Left renal cortex interstitium (tissue), 4 donors: ENCODE measurements at places on chromosomes 5 and 9.
A peak's percentile ranks its signal among the peaks of the same experiment; 100 is the strongest.

GRCh38 chr9:135941288-135941995 lies 19.7 kb downstream of the UBAC1 start:
- DNase-seq = no peak

GRCh38 chr5:143186623-143187022 lies 216.9 kb downstream of the NR3C1 start:
- DNase-seq = no peak

- no peak for DNase-seq
Measured at GRCh38 chr9:981491-981898, 5.0 kb downstream of the DMRT3 start.

DNA sequence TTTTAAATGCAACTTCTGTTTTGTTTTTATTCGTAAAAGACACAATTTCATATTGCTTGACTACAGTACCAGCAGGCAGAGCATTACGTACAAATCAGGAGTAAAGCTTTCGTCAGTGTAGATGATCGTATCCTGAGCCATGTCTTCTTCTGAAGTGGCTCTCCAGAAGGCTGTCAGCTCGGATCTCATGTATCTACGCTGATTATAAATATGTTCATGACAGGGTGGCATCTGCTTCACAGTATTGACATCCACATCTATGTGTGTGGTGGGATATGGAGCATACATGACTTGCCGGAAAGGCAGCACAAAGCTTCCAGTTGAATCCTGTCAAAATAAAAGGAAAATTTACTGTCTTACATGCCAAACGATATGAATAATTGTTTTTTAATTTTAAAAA lies 16.8 kb downstream of the C9orf72 start:
- DNase-seq = no peak

DNA sequence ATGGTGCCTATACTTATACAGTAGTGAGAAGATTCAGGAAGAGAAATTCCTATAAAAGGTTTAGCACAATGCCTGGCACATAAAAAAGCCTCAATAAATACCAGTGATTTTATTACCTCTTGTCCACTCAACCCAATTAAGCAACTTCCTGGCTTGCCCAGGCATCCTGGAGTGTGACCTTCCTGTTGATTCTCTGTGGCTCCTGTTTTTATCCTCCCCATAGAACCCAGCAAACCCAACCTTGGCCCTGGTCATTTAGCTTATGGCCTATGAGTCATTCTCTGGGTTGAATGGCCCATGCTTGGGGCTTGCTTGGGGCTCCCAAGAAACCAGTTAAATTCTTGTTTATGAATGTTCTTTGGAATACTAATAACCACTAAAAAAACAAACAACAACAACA lies 21.4 kb upstream of the SPARC start:
- DNase-seq = no peak

- no peak for DNase-seq
Measured at GRCh38 chr9:81374459-81375186, 314.7 kb downstream of the TLE1 start.

DNA sequence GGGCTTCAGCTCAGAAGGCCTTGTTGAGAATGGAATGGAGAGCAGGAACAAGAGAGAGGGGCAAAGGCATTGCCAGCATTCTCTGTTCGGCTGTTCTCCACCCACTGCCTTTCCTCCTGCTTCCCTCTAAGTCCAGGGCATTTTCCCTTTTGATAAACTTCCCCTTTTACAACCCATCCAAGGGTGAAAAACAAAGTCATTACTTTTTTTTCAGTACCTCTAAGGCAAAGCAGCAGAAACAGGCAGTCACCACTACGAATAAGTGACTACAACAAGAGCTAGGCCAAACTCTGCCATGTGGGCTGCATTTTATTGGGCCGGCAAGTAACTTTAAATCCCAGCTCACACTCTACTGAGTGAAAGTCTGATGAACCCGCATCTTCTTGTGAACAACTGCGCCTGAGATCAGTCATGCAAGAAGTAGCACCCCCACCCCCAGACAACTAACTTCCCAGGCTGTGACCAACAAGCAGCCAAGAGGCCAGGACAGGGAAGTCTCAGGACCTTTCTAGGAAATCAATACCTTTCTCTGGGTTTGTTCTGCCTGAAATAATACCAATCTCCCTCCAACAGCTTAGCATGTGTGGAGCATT lies 13.1 kb downstream of the IL7R start:
- DNase-seq = peak; percentile 9

GRCh38 chr5:123452401-123452800 lies 29.2 kb upstream of the CEP120 start:
- DNase-seq = no peak

- no peak for DNase-seq
Measured at GRCh38 chr5:82285206-82285605, 7.1 kb upstream of the RPS23 start.

DNA sequence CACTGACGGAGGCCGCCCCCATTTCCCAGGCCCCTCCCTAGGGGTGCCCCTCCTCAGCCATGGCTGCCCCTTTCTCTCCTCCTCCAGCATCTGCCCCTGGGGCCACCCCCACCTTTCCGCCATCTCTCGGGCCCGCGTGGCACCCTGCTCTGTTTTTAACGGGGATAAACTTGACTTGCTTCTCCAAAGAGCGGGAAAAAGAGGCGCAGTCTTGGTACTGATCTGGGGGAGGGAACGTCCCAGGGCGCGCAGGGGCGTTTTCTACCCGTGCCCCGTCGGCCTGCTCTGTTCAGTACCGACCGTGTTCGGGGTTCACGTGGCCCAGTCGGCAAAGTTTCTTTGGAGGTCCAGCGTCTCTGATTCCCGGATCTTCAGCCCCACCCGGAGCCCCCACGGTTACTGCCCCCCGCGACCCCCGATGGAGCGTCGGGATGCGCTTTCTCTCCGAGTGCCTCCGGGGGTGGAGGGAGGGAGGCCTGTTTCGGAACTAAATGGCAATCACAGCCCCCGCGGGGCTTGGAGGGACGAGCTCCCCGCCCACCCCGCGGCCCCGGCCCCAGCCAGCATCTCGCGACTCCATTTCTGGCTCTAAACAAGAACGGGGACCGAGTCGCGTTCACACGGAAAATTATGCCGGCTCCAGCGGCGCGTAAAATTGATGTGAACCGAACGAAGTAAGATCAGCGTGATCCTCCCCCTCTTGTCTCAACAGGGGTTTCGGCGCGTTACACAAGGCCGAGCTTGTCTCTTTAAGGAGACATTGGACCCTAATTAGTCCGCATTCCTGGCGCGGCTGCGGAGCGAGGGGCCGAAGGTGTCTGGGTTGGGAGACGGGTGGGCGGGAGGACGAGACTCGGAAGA lies 1.1 kb upstream of the TLE4 start:
- DNase-seq = no peak

DNA sequence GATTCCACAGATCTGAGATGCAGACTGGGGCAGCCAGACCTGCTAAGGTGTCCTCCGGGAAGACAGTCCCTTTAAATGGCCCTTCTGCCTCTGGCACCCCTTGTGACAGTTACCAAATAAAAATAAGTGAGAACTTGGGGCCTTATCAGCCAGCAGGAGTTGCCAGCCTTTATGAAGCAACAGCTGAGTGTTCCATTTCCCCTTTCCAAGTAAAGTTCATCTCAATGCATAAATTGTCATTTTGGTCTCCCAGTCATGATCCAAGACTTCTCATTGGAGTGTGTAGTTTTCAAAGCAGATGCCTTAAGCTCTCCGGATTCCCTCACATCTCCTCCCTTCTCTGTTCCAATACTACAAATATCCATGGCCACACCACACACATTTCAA lies 4.1 kb downstream of the PTCH1 start:
- no peak for DNase-seq

GRCh38 chr5:109942646-109943045 lies 252.9 kb downstream of the MAN2A1 start:
- DNase-seq = no peak

- no peak for DNase-seq
Measured at GRCh38 chr5:154779105-154779504, 23.9 kb downstream of the LARP1 start.

DNA sequence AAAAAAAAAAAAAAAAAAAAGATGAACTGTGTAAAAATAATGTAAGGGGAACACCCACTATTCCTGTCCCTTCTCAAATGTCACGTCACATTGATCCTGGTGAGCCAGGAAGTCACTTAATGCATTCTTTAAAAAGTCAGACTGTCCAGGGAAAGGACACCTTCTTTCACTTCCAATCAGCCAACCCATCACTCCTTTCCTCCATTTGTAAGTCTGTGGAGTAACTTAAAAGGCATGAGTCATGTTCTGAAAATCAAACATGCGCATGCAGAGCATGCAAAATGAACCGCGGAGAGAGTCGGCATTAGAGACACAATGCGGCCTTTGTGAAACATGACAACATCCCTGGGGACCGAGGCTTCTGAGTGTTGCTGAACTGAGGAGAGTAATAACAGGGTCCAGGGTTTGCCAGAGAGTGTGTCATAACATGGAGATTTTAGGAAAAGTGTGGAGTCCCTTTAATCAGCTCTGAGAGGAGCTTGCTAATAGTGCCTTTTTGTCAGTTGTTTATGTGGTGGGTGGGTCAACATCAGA lies 77.6 kb upstream of the SEMA6A start:
- no peak for DNase-seq

- no peak for DNase-seq
Measured at GRCh38 chr5:63439537-63439936, 522.7 kb downstream of the HTR1A start.

DNA sequence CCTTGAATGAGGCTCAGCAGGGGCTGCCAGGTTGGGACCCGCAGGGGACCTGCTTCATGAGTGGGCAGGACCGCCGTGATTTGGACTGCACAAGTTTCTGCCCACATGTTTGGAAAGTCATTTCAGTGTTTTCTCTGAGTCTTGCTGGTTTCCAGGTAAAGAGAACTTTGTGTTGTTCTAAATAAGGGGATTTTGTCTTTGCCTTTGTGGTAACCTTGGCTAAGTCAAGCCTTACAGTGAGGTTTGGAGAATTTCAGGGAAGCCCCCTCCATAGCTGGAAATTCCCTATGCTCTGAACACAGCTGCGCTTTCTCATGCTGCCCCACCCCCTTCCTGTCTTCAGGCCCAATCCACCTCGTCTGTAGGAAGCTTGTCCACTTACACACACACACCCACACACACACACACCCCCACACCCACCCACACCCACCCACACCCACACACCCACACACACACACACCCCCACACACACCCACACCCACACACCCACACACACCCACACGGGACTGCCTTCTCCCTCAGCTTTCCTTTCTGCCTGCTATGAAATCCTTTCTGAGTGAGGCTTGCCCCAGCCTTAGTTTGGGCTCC lies 270.1 kb downstream of the HSPA4 start:
- DNase-seq = no peak

GRCh38 chr5:72644296-72644695 lies 137.1 kb upstream of the ZNF366 start:
- no peak for DNase-seq

DNA sequence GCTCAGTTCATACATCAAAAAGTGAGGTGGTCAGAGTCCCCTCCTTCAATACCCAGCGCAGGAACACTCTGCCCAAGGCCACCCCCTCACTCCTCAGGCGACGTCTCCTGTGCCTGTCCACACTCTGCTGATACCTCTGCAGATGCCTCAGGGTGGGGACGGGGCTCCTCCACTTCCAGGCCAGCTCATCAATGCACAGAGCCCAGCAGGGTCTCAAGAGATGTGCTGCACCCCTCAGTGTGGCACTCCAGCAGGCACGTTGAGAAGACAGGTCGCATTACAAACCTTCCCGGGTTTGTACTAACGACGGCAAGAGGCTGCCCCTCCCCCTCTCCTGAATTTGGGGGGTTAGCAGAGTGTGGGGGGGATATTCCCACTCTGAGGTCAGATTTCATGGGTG lies 128.5 kb downstream of the ZNF354C start:
- no peak for DNase-seq
